ENCODE measurements at places on chromosomes 7 and 10. TPM values are rescaled to one million over a fixed set of nuclear protein-coding genes. Genes with fewer than 3 reads are reported as not detected.
A peak's percentile ranks its signal among the peaks of the same experiment; 100 is the strongest.

The VWDE gene
- total RNA-seq = not detected

DNA sequence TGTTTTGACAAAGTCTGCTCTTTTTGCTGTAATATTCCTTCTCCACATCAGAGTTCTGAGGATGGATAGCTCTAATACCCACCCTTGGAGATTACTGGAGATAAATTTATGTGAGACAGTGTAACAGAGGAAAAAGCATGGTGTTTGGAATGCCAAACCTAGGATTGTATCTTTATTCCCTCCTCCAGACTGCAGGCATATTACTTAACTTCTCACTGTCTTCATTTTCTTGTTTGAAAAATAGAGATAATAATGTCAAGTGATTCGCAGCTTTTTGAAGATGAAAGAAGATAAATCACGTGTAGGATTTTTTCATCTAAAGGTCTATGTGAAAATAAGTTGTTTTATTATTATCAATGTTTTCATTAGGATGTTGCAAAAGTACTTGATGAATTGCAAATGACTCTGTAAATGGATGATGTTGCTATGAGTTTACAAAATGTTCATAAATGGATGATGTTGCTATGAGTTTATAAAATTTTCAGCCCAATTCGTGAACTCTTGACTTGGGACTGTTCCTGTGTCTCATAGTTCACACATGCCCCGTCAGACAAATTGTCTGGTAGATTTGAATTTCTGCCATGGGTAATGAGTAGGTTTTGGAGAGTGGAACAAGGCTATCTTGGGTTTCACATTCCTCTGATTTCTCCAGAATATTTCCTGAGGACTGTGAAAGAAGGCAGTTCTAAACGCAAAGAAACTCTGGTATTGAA lies 113.1 kb upstream of the IGFBP3 start:
- DNase-seq = no peak

- DNase-seq = no peak
Measured at GRCh38 chr7:69603351-69603750, 5.1 kb downstream of the AUTS2 start.

GRCh38 chr7:139924461-139924860 lies 95.4 kb downstream of the TBXAS1 start:
- DNase-seq = no peak

GRCh38 chr10:6563731-6564130 lies 16.3 kb downstream of the PRKCQ start:
- DNase-seq = no peak

DNA sequence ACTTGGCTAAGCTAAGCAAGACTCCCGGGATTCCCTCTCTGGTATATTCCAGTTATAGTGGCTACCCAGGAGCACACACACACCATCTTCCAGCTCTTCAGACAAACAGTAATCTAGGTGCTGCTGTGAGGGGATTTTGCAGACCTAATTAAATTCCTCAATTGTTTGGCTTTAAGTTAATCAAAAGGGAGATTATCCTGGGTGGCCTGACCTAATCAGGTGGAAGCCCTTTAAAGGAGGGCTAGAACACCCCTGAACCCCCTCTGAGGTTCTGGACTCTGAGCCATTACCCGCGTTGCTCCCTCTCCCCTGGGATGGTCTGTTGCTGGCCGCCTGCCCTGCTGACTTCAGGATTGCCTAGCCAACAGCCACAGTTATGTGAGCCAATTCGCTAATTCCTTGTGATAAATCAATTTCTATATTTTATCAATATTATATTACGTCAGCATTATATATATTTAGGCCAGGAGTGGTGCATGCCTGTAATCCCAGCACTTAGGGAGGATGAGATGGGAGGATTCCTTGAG lies 6.4 kb downstream of the SFXN2 start:
- no peak for DNase-seq

The PALD1 gene
- 14.1 TPM for total RNA-seq

GRCh38 chr7:99121496-99122021 lies 22.3 kb downstream of the SMURF1 start:
- no peak for DNase-seq

DNA sequence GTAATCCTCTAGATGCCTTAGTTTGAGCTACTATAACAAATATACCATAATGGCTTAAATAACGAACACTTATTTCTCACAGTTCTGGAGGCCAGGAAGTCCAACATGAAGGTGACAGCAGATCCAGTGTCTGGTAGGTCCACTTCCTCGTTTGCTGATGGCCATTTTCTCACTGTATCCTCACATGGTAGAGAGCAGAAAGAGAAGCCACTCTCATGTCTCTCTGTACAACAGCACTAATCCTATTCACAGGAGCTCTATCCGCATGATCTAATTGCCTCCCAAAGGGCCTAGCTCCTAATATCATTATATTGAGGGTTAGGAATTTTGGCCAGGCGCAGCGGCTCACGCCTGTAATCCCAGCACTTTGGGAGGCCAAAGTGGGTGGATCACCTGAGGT lies 10.2 kb downstream of the HIBADH start:
- DNase-seq = no peak

The PAPOLB gene
- 0.23 TPM for total RNA-seq

The BHLHA15 gene
- total RNA-seq = not detected

- no peak for DNase-seq
Measured at GRCh38 chr10:7984896-7985295, 69.6 kb upstream of the GATA3 start.

- DNase-seq = no peak
Measured at GRCh38 chr7:2411815-2412586, 8.6 kb downstream of the CHST12 start.

DNA sequence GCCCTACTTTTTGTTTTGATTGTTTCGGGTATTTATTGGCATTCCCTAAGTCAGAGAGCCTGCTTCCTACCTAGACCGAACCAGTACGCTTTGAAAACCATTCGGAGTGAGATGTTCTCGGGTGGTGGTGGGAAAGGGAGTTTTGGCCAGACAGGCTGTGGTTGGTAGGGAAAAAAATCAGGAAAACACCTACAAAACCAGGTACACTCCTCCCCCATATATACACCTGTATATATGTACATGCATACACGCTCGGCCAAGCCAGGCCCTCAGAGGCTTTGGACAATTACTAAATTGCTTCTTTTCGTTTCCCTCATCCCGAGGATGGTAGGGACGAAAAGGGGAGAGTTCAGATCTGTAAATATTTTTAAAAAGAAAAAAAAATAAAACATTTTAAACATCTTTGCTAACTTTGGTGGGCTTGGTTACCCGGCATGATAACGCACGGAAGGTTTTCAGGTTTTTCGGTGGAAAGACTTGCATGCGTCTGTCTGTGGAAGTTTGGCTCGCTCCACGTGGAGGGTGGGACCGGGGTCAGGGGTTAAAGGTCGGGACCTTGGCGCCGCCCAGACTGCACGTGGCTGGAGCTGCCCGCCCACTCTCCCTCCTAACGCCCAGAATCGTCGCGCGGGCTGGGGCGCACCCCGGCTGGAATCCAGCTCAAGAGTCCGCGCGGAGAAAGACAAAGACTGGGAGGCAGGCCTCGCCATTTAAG lies 2.5 kb downstream of the HMX2 start:
- no peak for DNase-seq

The CLCN1 gene
- 0.09 TPM for total RNA-seq

The GTPBP4 gene
- 79.8 TPM for total RNA-seq

DNA sequence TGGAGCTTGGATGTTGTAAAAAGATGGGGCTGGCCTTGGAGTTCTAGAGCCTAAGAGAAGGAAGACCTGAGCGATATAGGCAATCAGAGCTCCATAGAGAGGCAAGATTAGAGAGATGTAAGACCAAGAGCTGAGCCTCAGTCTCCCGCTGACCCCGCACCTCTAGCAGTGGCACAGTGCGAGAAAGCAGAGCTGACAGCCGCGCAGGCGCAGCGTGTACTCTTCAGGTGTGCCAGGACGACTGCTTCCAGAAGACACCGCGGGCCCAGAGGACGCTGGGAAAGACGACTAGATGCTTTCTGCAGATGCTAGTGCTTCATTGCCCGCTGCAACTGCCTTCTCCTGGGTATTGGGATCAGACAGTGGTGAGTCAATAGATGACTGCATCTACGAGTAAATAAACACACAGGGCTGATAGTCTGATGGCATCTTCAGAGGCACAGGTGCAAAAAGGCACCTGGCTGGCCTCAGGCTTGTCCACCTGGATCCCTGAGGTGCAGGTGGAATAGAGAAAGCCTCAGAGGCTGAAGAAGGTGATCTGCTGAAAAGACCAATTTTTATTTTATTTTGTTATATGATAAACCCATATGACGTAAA lies 38.1 kb upstream of the CCDC6 start:
- DNase-seq = no peak

GRCh38 chr10:33819206-33819605 lies 484.7 kb upstream of the NRP1 start:
- DNase-seq = no peak

- peak; percentile 58 for DNase-seq
Measured at GRCh38 chr10:69800109-69800508, 1.6 kb upstream of the COL13A1 start.

GRCh38 chr10:14385596-14386593 lies 55.2 kb upstream of the FRMD4A start:
- no peak for DNase-seq

GRCh38 chr10:79056736-79057391 lies 11.9 kb upstream of the ZMIZ1 start:
- DNase-seq = no peak

- DNase-seq = no peak
Measured at GRCh38 chr10:33052263-33052875, 94.3 kb upstream of the ITGB1 start.

DNA sequence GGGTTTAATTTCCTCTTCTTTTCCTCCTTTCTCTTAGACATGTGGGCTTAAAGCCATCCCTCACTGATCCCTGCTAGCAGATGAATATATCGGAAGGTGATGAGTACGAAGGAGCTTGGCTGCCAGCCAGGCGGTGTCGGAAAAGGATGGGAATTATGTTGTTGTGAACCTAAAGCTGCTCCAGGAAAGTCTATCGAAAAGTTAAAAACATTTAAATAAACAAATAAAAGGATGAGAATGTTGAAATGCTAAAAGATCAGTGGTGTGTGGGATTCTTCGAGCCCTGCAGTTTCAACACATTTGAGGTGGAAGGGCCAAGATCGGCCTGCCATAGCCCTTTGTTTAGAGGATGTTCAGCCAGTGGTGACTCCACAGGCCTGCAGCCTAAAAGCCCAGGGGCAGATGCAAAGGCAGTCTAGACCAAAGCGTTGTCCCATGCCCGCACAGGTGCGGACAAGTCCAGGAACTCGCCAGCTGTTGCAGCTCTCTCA lies 107.9 kb downstream of the JCAD start:
- no peak for DNase-seq

DNA sequence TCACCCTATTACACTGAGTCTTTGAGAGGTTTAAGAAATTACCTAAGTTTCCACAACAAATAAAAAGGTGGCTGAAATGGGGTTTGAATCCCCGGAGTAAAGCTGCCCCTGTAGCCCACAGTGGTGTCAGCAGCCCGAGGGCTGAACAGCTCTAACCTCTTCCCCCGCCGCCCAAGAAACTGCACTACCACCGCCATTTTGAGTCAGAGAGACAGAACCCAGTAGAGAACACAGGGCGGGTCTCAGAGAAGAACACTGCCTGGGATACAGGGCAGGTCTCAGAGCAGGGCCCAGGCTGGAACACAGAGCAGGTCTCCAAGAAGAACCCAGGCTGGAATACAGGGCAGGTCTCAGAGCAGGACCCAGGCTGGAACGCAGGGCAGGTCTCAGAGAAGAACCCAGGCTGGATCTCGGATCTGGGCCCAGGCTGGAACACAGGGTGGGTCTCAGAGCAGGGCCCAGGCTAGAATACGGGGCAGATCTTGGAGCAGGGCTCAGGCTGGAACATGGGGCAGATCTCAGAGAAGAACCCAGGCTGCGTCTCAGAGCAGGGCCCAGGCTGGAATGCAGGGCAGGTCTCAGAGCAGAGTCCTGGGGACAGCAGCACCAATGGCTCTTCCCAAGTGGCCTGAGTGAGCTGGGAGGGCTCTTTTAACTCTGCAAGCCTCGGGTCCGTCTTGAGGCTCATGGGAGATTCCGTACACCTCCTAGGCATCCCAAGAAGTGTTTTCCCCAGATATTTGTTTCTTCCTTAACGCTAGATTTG lies 85.9 kb upstream of the LANCL2 start:
- DNase-seq = no peak

DNA sequence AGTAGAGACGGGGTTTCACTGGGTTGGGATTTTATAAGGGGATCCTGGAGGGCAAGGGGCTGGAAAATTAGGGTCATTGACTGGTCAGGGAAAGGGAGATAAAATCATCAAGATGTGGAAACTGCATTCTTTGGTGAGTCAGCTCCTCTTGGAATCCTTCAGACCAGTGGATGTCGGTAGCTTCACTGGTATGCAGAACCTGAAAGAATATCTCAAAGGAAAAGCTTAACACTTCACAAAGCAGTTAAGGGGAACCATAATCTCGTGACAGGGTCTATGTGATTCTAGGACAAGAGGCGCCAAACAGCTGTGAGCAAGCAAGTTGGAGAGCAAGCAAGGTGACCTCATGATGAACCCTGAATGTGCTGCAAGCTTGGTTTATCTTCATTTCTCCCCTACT lies 634.7 kb upstream of the AUTS2 start:
- no peak for DNase-seq

- peak; percentile 28 for DNase-seq
Measured at GRCh38 chr7:2760098-2760889, 72.3 kb downstream of the AMZ1 start.

- DNase-seq = no peak
Measured at GRCh38 chr7:144470078-144470477, 66.6 kb upstream of the NOBOX start.

The RBP3 gene
- not detected for total RNA-seq

The GPC2 gene
- 106 TPM for total RNA-seq

- no peak for DNase-seq
Measured at GRCh38 chr7:21355406-21355874, 72.4 kb upstream of the SP4 start.

DNA sequence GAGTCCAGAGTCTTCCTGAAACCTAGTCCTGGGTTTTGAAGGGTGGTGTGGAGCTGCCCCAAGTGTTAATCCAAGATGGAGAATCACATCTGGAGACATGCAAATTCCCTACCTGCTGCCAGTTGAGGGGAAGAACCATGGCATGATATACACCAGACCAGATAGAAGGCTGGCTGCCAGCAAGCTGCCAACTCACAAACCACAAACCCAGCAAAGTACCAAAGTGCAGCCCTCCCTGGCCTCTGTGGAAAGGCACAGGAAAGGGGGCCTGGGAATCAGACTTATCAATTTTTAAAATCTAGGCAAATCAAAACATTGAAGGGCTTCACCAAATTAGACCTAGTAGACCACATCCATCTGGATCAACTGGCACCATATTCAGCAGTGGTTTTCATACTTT lies 157.0 kb downstream of the TMEM26 start:
- DNase-seq = no peak

DNA sequence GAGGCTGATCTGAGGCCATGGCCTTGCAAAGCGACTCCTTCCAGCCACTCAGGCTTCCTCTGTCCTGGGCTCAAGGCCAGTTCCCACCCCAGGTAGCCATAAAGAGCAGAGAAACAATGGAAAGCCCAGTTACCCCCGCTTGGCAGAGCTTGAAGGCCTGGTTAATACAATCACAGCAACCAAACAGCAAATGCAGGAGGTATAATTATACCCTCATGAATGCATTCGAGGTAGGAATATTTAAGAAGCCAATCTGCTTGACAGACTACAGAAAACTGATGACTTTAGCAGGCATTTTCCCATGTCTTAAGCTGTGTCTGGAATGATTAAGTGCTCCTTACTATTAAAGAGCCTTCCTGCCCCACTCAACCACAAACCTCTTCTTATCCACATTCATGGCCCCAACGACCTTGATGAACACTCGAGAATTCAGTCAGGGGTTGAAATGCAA lies 114.1 kb upstream of the MACROH2A2 start:
- no peak for DNase-seq
